ENCODE measurements at places on chromosomes 3 and 15.
A peak's percentile ranks its signal among the peaks of the same experiment; 100 is the strongest.

DNA sequence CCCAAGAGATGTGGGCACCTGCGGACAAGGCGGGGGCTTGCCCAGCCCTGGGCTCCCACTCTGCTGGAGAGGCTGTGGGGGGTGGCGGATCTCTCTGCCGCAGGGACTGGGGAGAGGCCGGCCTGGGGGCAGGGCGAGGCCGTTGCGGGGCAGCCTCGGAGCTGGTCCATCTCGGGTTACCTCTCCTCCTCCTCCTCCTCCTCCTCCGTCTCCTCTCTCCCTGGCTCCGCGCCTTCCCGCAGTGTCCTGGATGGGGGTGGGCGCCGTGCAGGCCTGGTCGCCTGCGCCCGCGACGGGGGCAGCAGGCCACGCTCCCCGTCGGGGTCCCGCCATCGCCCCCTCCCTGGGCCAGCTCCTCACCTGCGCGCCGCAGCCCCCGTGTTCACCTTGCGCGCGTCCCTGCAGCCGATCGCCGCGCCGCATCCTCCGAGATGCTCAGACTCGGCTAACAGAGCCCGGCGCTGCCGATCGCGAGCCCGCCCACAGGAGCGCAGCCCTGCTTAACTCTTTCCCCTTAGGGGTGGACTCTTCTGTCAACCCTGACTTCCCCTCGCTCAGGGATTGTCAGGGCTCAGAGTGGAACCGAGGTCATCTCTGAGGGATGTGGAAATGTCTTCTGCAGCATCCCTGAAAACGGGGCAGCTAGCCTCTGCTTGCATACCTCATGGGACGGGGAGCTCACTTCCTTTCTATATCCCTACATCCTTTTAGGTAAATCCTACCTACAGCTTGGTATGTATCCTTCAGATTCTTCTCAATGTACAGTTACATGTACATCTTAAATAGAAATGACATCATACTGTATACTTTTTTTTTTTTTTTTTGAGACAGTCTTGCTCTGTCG lies at the start of gene PRRT3:
TSS of gene PRRT3 (minus strand) at position 447 of the 844 bp plus-strand sequence. CDS start 2,293 bp downstream, outside the sequence.
- DNase-seq: peak; percentile 56

GRCh38 chr3:40739971-40740370 lies 215.2 kb downstream of the ZNF621 start:
- DNase-seq: no peak

DNA sequence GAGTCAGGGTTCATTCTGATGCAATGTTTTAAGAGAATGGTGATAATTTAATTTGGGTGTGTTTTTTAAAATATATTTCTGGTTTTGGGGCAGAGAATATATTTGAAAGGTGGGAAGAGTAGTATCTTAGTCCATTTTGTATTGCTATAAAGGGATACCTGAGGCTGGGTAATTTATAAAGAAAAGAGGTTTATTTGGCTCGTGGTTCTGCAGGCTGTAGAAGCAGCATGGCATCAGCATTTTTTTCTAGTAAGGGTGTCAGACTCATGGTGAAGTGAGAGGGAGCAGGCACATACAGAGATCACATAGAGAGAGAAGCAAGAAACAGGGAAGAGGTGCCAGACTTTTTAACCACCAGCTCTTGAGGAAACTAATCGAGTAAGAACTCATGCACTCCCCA lies 152.7 kb downstream of the SHOX2 start:
- no peak for DNase-seq

DNA sequence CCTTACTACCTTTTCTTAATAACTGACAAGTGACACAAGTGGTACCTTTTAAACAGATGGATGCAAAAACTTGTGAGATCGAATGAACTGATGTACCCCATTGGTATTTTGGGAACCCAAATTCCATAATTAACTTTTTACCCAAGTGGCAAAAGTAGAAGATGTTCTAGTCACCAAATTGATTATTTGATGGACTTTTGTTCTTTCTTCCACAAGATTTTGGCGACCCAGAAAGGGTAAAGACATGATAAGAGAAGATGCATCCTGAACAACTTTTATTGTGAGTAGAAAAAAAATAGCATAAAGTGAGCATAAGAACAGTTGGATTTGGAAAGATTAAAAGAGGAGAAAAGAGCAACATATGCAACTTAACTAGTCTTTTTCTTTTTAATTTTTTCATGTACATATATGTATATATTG lies 159.5 kb downstream of the TIGIT start:
- DNase-seq: no peak

DNA sequence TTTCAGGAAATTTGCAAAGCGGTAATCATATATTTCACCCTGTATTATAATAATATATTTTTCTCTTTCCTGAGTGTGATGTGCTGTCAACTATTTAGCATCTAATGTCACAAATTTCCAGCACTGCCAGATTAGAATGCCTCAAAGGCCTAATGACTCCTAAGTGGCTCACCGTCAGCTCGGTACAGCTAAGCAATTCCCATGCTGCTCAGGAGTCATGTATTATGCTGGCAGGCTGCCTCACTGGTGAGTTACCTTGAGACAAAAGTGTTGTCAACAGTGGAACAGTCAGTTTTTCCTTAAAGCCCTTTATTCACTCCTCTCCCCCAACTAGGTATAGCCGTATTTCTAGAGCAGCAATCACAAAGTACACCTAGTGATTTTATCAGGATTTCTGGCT lies 83.6 kb downstream of the NSUN3 start:
- no peak for DNase-seq

GRCh38 chr15:59997070-59997701 lies 6.9 kb upstream of the FOXB1 start:
- no peak for DNase-seq
